ENCODE measurements at places on chromosomes 13 and 19.

DNA sequence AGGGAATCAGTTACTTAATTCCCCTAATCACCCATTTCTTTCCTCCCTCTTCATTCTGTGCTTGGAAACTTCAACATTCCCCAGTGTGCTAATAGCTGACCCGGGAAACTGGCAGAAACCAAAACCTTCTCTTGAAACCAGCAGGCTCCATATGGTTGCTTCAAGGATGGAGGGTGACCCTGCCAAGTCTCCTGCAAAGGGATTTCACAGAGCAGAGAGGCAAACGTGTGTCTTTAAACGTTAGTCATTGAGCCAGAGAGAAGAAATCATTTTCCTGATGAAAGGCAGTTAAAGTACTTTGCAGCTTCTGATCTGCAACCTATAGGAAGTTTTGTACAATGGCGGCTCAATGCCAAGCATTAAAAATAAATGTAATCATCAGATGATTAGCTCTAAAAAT is 220.9 kb downstream of the POU4F1 start:
- no peak overlapping the region for H3K4me3 ChIP-seq
- H3K27me3 ChIP-seq = no peaks in the 10 kb centered on the region
- H3K27ac ChIP-seq = no peak overlapping the region

DNA sequence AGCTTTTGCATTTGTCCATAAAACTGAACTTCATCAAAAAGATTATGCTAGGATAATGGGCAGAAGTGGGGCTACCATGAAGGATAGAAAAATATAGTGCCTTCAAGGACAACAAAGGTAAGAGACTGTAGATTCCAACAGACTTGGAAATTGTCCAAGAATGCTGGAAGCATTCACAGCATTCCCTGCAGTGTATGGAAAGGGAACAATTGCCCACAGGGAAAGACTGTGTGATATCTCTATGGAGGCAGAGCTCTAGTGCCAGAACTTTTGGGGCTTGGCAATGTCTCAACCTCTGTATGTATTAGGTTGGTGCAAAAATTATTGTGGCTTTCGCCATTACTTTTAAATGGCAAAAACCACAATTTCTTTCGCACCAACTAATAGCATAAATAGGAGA is 1598.8 kb upstream of the MIR17HG start:
- no peaks in the 10 kb centered on the region for H3K4me1 ChIP-seq
- no peak overlapping the region for H3K4me3 ChIP-seq
- H3K27ac ChIP-seq = no peak overlapping the region
- DNase-seq = no peak
- no peaks in the 10 kb centered on the region for H3K36me3 ChIP-seq

DNA sequence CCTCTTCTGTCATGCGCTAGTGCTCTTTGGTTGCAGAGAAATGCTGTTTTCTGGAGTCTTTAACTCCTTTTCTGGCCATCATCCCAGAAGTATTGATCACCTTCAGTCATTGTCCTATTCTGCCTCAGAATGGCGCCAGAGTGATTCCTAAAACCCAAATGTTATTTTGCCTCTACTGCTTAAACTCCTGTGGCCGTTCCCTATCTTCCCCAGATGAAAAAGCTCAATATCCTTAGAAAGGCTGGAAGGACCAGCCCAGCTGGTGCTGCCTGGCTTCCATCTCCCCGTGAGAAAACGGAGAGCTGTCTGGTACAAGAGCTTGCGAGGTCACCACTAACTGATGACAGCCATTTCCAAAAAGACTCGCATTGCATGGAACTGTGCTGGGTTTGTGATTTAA is 179.1 kb downstream of the RBM26 start:
- no peak overlapping the region for H3K4me3 ChIP-seq
- peaks cover 22% of the 10 kb centered on the region for H3K27me3 ChIP-seq
- H3K4me1 ChIP-seq = peaks cover 8% of the 10 kb centered on the region
- no peak overlapping the region for H3K27ac ChIP-seq

DNA sequence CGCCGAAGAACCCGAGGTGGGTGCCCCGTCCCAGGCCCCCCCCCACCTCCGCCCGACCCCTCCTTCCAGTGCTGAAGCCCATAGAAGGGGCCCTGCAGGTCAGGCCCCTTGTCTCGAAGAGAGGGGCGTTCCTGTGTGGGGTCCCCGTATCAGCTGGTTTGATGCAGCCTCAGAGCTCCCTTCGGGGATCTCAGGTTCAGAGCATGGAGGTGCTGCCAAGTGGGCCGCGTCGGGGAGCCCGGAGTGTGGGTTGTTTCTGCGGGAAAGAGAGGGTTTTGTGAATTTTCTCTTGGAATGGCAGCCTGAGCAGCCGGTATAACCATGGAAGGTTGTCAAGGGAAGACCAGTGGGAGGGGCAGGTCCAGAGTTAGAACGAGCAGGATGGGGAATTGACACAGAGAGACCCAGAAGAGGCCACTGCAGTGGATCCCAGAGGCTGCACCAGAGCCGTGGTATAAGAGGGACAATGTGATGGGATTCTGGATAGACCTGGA is 384 bp downstream of the TRAPPC2B start:
- H3K4me1 ChIP-seq = peaks cover 13% of the 10 kb centered on the region
- DNase-seq = no peak
- H3K4me3 ChIP-seq = peak overlapping the region; percentile 97
- H3K27ac ChIP-seq = peak overlapping the region; percentile 96
- H3K36me3 ChIP-seq = peaks cover 40% of the 10 kb centered on the region
- H3K27me3 ChIP-seq = no peaks in the 10 kb centered on the region

GRCh38 chr19:7699417-7700401 is 2.2 kb downstream of the FCER2 start:
- no peak overlapping the region for H3K4me3 ChIP-seq
- no peaks in the 10 kb centered on the region for H3K27me3 ChIP-seq
- peak overlapping the region; percentile 99 for H3K27ac ChIP-seq
- peaks cover 70% of the 10 kb centered on the region for H3K36me3 ChIP-seq
- peak; percentile 81 for DNase-seq
- peaks cover 51% of the 10 kb centered on the region for H3K4me1 ChIP-seq

- H3K4me1 ChIP-seq = no peaks in the 10 kb centered on the region
- H3K4me3 ChIP-seq = no peak overlapping the region
- peaks cover 17% of the 10 kb centered on the region for H3K27me3 ChIP-seq
These were observed 17.1 kb downstream of the RCBTB2 start for GRCh38 chr13:48515732-48516131.

GRCh38 chr19:2421581-2422306 is 5.6 kb downstream of the TIMM13 start:
- peaks cover 10% of the 10 kb centered on the region for H3K4me1 ChIP-seq
- DNase-seq = no peak
- no peak overlapping the region for H3K4me3 ChIP-seq
- H3K36me3 ChIP-seq = peaks cover 20% of the 10 kb centered on the region
- no peaks in the 10 kb centered on the region for H3K27me3 ChIP-seq

- H3K4me3 ChIP-seq = no peak overlapping the region
- DNase-seq = no peak
- H3K36me3 ChIP-seq = peaks cover 3% of the 10 kb centered on the region
- no peaks in the 10 kb centered on the region for H3K27me3 ChIP-seq
- peak overlapping the region; percentile 84 for H3K27ac ChIP-seq
These were observed 11.5 kb downstream of the FAM187B start for GRCh38 chr19:35216833-35217648.

- H3K4me1 ChIP-seq = peaks cover 20% of the 10 kb centered on the region
- no peaks in the 10 kb centered on the region for H3K27me3 ChIP-seq
- H3K27ac ChIP-seq = peak overlapping the region; percentile 99
- peak; percentile 33 for DNase-seq
These were observed 171.9 kb downstream of the TBC1D4 start for GRCh38 chr13:75309981-75310580.

- H3K27ac ChIP-seq = peak overlapping the region; percentile 21
- H3K36me3 ChIP-seq = peaks cover 70% of the 10 kb centered on the region
- no peak for DNase-seq
- H3K4me3 ChIP-seq = no peak overlapping the region
- no peaks in the 10 kb centered on the region for H3K27me3 ChIP-seq
These were observed 32.5 kb downstream of the ZNF567 start for GRCh38 chr19:36719687-36720556.

DNA sequence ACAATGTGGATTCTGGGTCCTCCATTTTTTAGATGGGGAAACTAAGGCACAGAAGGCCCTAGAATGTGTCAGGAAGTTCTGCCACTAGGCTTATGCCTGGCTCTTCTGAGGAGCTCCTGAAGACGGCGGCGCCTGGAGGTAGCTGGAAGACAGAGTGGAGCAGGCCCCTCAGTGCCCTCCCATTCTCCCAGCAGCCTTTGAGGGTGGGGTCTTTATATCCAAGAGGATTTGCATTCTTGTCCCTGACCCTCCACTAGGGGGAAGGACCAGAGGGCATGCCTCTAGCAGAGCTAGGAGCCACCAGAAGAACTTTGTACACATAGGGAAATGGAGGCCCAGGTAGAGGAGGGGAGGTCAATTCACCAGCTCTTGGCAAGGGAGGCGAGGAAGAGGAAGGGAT is 9.4 kb downstream of the CELF5 start:
- peaks cover 30% of the 10 kb centered on the region for H3K27me3 ChIP-seq
- no peaks in the 10 kb centered on the region for H3K36me3 ChIP-seq
- no peaks in the 10 kb centered on the region for H3K4me1 ChIP-seq
- no peak overlapping the region for H3K27ac ChIP-seq
- H3K4me3 ChIP-seq = no peak overlapping the region

DNA sequence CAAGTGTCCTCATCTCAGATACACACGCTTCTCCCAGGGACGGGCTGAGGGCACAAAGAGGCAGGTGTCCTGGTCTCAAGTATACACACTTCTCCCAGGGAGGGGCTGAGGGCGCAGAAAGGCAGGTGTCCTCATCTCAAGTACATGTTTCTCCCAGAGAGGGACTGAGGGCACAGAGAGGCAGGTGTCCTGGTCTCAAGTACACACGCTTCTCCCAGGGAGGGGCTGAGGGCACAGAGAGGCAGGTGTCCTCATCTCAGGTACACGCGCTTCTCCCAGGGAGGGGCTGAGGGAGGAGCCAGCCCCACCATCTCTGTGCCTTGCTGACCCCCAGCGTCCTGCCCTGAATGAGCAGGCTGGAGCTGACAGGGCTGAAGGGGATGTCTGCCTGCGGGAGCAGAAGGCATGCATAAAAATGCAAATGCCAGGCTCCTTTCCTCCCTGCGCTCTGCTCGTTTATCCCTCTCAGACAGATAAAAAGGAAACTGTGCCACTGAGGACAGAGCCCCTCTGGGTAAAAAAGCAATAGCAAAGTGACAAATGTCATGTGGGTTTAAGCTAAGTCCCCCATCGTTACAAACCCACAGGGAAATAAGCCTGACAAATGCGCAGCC is 96.1 kb upstream of the UQCRFS1 start:
- peaks cover 19% of the 10 kb centered on the region for H3K27me3 ChIP-seq
- H3K4me3 ChIP-seq = no peak overlapping the region
- no peak overlapping the region for H3K27ac ChIP-seq
- H3K36me3 ChIP-seq = no peaks in the 10 kb centered on the region
- no peak for DNase-seq

- no peak overlapping the region for H3K4me3 ChIP-seq
- H3K4me1 ChIP-seq = peaks cover 8% of the 10 kb centered on the region
- peaks cover 9% of the 10 kb centered on the region for H3K36me3 ChIP-seq
- no peak for DNase-seq
These were observed 129.1 kb downstream of the TM9SF2 start for GRCh38 chr13:99630269-99630898.

DNA sequence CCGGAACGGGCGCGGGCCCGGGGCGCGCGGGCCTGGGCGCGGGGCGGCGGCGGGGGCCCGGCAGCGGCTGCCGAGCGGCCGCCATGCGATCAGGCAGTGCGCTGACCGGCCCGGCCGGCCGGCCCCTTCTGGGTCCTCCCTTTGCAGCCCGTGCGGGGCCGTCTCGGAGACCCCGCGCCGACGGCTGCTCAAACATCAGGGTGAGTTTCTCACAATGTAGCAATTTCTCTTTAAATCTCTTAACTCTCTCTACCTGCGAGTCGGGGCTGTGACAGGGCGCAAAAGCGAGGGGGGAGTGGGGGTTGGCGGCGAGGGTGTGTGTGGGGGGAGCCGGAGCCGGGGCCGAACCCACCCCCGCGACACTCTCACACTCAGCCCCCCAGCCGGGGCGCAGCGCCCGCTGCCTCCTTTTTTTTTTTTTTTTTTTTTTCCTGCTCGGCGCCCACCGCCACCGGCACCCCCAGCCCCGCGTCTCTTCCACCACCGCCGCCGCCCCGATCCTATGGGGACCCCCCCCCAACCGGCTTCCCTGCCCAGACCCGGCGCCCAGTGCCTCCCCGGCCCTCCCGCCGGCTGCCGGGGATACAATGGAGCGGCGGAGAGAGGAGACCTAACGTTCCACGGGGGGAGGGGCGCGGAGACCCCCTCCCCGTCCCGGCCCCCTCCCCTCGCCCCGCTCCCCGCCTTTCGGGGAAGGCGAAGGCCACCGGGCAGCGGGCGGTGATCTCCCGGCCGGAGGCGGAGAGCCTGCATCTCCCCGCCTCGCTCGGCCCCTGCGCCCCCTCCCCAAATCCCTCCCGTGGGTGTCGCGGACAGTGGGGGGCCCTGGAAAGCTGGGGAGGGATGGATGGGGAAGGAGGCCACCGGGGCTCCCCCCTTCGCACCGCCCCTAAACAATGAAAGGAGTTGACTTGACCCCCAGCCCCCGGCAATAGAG is at the start of gene BICRA:
TSS of gene BICRA (plus strand) at position 166 of the 937 bp plus-strand sequence. CDS start 64,441 bp downstream, outside the sequence.
- no peaks in the 10 kb centered on the region for H3K27me3 ChIP-seq
- peak; percentile 71 for DNase-seq
- peaks cover 5% of the 10 kb centered on the region for H3K36me3 ChIP-seq
- H3K27ac ChIP-seq = peak within 1 kb of the TSS; percentile 97
- peak within 1 kb of the TSS; percentile 95 for H3K4me3 ChIP-seq

DNA sequence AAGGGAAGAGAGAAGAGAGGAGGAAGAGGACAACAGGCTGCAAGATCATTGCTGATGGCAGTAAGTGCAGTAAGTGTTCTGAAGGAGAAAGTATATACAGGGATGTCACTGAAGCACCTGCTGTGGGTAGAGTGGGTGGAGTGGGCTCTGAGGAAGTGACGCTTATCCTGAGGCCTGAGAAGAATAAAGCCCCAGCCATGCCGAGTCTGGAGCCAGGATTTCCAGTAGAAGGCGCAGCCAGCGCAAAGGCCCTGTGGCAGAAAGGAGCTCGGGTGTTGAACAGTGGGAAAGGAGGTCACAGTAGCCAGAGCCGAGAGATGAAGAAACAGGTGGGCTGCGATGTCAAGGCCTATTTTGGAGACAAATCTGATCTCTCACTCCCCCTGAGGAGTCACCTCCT is 31.8 kb upstream of the ADGRE5 start:
- H3K4me3 ChIP-seq = no peak overlapping the region
- peaks cover 21% of the 10 kb centered on the region for H3K4me1 ChIP-seq
- H3K27me3 ChIP-seq = no peaks in the 10 kb centered on the region
- H3K27ac ChIP-seq = peak overlapping the region; percentile 27
- no peak for DNase-seq

All from stimulated activated naive B cell treated with anti-CD40 and anti-IgM and Interleukin-4, amounts not matched to agents 10 μg/mL and 1 μg/mL and 100 μg/mL, for 72 hours (primary cell).